ENCODE measurements at places on chromosomes 4 and X.

DNA sequence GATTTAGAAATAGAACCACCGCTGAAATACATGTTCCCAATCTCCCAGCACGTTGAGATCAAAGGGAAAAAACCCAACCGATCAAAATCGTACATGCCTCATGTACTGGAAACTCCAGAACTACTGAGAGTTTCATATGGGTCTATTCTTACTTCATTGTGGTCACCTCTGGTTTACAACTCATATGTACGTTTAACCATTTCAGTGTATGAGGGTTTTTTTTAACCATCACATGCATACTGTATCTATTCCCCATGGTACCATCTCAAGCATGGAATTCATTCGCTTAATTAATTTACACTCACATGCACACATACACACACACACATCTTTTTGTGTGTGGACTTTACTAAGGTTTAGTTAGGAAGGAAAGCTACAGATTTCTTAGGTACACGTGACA lies 46.0 kb upstream of the CLNK start:
- H3K27me3 ChIP-seq = no peaks in the 10 kb centered on the region
- H3K36me3 ChIP-seq = no peaks in the 10 kb centered on the region
- H3K4me3 ChIP-seq = no peak overlapping the region
- no peak for DNase-seq
- H3K4me1 ChIP-seq = peaks cover 34% of the 10 kb centered on the region

DNA sequence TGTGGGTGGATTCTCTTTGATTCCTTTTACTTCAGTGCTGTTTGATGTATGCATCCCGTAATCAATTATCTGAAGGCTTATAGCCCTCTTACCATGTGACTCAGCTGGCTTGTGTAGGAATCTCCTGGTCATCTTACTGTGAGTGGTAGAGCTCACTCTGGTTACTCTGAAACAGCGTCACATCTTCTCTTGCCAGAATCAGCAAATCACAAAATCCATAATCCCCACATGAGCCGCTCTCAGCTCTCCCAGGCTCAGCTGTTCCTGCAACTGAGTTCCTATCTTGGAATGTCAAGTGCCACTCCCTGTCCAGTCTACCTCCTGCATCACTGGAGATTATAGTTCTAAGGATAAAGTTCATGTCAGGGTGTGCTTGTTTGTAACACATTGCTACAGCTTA lies 278.0 kb downstream of the FBXO8 start:
- no peak overlapping the region for H3K27ac ChIP-seq
- no peaks in the 10 kb centered on the region for H3K36me3 ChIP-seq
- no peak for DNase-seq
- no peaks in the 10 kb centered on the region for H3K27me3 ChIP-seq

GRCh38 chrX:14476205-14476604 lies 53.1 kb upstream of the GLRA2 start:
- H3K27ac ChIP-seq = no peak overlapping the region
- H3K36me3 ChIP-seq = no peaks in the 10 kb centered on the region
- no peak overlapping the region for H3K4me3 ChIP-seq
- DNase-seq = no peak
- H3K4me1 ChIP-seq = no peaks in the 10 kb centered on the region
- no peaks in the 10 kb centered on the region for H3K27me3 ChIP-seq

DNA sequence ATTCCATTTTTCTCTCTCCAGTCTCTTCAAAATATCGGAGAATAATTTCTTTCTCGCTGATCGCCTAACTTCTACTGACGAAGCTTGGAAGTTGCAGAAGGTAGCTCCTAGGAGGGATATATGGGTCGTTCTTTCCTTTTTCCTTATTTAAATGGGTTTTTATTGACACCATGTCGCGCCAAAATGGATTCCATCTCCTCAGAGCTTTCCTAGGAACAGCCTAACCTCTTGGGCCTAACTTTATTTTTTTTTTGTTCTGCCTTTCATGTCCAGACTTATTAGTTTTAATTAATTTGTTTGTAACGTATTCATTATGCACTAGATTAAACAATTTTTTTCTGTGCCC lies 359.4 kb upstream of the ZCCHC13 start:
- peaks cover 13% of the 10 kb centered on the region for H3K36me3 ChIP-seq
- H3K4me3 ChIP-seq = peak overlapping the region; percentile 93
- peak; percentile 6 for DNase-seq
- H3K4me1 ChIP-seq = peaks cover 18% of the 10 kb centered on the region
- no peaks in the 10 kb centered on the region for H3K27me3 ChIP-seq
- peak overlapping the region; percentile 98 for H3K27ac ChIP-seq

DNA sequence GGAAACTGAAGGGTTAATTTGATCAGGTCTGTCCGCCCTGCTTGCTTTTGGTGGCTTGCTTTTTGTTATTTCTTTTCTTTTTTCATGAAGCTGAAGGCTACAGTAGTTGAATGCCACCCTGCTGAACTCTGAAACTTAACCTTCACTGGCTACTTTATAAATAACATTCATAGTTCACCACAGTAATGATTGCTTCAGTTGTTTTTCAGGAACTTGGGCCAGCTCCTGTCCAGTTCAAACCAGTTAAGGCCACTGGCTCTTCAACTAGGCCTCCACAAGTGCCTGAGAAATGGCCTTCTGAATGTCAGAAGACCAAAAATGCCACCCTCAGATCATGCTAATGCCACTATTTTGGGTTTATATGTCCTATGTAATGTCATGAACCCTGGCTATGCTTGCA lies 7.7 kb upstream of the ASB9 start:
- H3K27me3 ChIP-seq = no peaks in the 10 kb centered on the region
- H3K4me1 ChIP-seq = no peaks in the 10 kb centered on the region
- DNase-seq = no peak
- H3K4me3 ChIP-seq = no peak overlapping the region
- no peaks in the 10 kb centered on the region for H3K36me3 ChIP-seq
- H3K27ac ChIP-seq = no peak overlapping the region

- H3K4me3 ChIP-seq = no peak overlapping the region
- H3K4me1 ChIP-seq = no peaks in the 10 kb centered on the region
- H3K27me3 ChIP-seq = peaks cover 12% of the 10 kb centered on the region
- H3K36me3 ChIP-seq = no peaks in the 10 kb centered on the region
Measured at GRCh38 chr4:140395668-140396067, 22.2 kb downstream of the SCOC start.

GRCh38 chr4:117010671-117011070 lies 74.7 kb downstream of the TRAM1L1 start:
- DNase-seq = no peak
- no peaks in the 10 kb centered on the region for H3K36me3 ChIP-seq
- H3K4me1 ChIP-seq = no peaks in the 10 kb centered on the region
- no peak overlapping the region for H3K27ac ChIP-seq
- H3K27me3 ChIP-seq = no peaks in the 10 kb centered on the region
- no peak overlapping the region for H3K4me3 ChIP-seq

GRCh38 chrX:446245-446644 lies 59.5 kb upstream of the PPP2R3B start:
- no peaks in the 10 kb centered on the region for H3K27me3 ChIP-seq
- H3K27ac ChIP-seq = no peak overlapping the region
- no peak overlapping the region for H3K4me3 ChIP-seq
- no peaks in the 10 kb centered on the region for H3K4me1 ChIP-seq

DNA sequence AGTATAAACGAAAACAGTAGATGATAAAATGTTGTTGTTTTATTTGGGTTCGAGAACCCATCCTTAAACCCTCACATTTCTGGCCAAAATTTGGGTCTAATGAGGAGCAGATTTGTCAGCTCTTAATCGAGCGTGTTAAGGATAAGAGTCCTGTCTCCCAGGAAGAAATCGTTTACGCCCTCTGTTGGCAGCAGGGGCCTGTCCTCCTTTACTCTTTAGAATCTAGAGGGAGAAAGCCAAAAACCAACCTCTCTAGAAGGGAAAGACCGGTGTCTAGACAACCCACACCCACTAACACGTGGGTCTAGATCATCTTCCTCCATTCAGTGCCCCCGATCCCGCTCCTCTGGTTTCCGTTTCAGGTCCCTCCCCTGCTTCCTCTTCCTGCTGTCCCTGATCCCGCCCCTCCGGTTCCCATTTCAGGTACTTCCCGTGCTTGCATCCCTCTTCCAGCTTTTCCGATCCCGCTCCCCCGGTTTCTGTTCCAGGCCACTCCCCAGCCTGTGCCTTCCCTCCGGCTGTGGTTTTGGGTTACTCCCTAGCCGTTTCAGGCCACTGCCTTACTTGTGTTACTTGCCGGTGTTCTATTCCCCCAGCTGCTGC lies 339.1 kb downstream of the PAPSS1 start:
- H3K4me3 ChIP-seq = no peak overlapping the region
- no peaks in the 10 kb centered on the region for H3K4me1 ChIP-seq
- no peak for DNase-seq
- H3K36me3 ChIP-seq = no peaks in the 10 kb centered on the region
- no peak overlapping the region for H3K27ac ChIP-seq
- H3K27me3 ChIP-seq = no peaks in the 10 kb centered on the region

GRCh38 chrX:2691543-2692220 lies 587 bp downstream of the CD99 start:
- peak overlapping the region; percentile 97 for H3K27ac ChIP-seq
- peaks cover 4% of the 10 kb centered on the region for H3K27me3 ChIP-seq
- H3K36me3 ChIP-seq = peaks cover 41% of the 10 kb centered on the region
- peak; percentile 30 for DNase-seq
- H3K4me1 ChIP-seq = peaks cover 44% of the 10 kb centered on the region
- H3K4me3 ChIP-seq = peak overlapping the region; percentile 99

GRCh38 chrX:39969819-39970504 lies 127.8 kb downstream of the BCOR start:
- peak overlapping the region; percentile 91 for H3K27ac ChIP-seq
- peaks cover 27% of the 10 kb centered on the region for H3K4me1 ChIP-seq
- H3K4me3 ChIP-seq = no peak overlapping the region
- H3K36me3 ChIP-seq = peaks cover 5% of the 10 kb centered on the region
- DNase-seq = no peak
- H3K27me3 ChIP-seq = no peaks in the 10 kb centered on the region

DNA sequence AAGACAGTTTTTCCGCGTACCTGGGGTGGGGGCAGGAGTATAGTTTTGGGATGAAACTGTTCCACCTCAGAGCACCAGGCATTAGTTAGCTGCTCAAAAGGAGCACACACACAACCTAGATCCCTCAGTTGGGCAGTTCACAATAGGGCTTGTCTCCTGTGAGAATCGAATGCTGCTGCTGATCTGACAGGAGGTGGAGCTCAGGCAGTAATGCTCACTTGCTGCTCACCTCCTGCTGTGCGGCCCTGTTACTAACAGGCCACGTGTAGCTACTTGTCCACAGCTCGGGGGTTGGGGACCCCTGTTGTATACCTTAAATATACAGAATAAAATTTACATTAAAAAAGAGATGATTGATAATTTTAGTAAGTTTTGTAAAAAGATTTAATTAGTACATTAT lies 191.5 kb downstream of the SLC7A11 start:
- H3K36me3 ChIP-seq = no peaks in the 10 kb centered on the region
- H3K4me3 ChIP-seq = no peak overlapping the region
- H3K4me1 ChIP-seq = no peaks in the 10 kb centered on the region
- DNase-seq = no peak
- H3K27ac ChIP-seq = no peak overlapping the region
- H3K27me3 ChIP-seq = no peaks in the 10 kb centered on the region

- H3K4me1 ChIP-seq = no peaks in the 10 kb centered on the region
- H3K4me3 ChIP-seq = no peak overlapping the region
- no peak for DNase-seq
- H3K27me3 ChIP-seq = no peaks in the 10 kb centered on the region
Measured at GRCh38 chr4:8478801-8479744, 38.5 kb downstream of the TRMT44 start.

GRCh38 chr4:124737619-124738018 lies 25.1 kb upstream of the ANKRD50 start:
- no peaks in the 10 kb centered on the region for H3K4me1 ChIP-seq
- H3K27me3 ChIP-seq = no peaks in the 10 kb centered on the region
- DNase-seq = no peak
- H3K36me3 ChIP-seq = no peaks in the 10 kb centered on the region

DNA sequence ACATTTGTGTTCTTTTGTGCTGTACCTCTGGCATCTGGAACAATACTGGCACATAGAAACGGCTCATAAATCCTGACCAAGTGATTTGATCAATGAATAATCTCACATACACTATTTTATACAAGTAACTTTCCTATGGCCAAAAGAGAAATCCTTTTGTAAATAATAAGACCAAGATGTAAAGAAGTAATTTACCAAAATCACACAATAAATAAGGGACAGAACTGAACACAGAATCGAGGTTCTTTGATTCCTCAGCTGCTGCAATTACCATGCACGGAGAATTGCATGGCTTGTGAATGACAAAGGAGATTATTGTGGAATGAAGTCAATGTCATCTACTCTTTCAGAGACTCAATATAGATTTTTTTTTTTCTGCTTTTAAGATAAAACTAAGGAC lies 576.8 kb upstream of the SMIM31 start:
- no peak for DNase-seq
- H3K4me3 ChIP-seq = no peak overlapping the region
- H3K27me3 ChIP-seq = no peaks in the 10 kb centered on the region
- H3K27ac ChIP-seq = no peak overlapping the region
- H3K36me3 ChIP-seq = no peaks in the 10 kb centered on the region

GRCh38 chr4:84962102-84962501 lies 4.4 kb downstream of the WDFY3 start:
- H3K36me3 ChIP-seq = no peaks in the 10 kb centered on the region
- DNase-seq = no peak
- peaks cover 22% of the 10 kb centered on the region for H3K27me3 ChIP-seq
- no peak overlapping the region for H3K4me3 ChIP-seq
- no peak overlapping the region for H3K27ac ChIP-seq

DNA sequence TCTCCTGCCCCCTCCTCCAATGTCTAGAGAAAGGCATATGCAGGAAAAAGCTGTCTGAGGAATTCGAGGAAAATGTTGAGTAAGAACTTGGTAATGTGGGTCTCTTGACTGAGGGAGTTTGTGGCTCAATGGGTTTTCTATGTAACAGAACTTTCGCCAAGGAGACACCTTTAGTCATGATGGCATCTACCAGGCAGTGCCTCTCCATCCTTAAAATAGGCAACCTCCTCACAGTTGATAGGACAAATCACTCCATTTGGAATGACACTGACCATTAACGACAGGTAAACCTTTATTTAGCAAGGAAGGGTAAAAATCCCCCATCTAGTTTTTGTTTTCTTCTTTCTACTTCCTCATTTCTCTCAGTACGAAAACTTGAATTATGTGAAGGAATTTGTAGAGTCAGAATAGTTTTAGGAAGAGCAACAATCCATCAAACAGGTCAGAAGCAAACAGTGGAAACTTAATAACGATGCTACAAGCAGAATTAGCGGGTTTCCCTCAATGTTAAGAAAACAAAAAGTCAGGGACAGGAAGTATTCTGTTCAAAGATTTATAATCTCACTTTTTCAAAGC lies 2.7 kb downstream of the GSX2 start:
- DNase-seq = no peak
- no peaks in the 10 kb centered on the region for H3K36me3 ChIP-seq
- peaks cover 84% of the 10 kb centered on the region for H3K27me3 ChIP-seq
- no peak overlapping the region for H3K27ac ChIP-seq
- H3K4me1 ChIP-seq = peaks cover 39% of the 10 kb centered on the region
